RCC 7860 (cell line): ENCODE measurements at places on chromosomes 12 and 14.

DNA sequence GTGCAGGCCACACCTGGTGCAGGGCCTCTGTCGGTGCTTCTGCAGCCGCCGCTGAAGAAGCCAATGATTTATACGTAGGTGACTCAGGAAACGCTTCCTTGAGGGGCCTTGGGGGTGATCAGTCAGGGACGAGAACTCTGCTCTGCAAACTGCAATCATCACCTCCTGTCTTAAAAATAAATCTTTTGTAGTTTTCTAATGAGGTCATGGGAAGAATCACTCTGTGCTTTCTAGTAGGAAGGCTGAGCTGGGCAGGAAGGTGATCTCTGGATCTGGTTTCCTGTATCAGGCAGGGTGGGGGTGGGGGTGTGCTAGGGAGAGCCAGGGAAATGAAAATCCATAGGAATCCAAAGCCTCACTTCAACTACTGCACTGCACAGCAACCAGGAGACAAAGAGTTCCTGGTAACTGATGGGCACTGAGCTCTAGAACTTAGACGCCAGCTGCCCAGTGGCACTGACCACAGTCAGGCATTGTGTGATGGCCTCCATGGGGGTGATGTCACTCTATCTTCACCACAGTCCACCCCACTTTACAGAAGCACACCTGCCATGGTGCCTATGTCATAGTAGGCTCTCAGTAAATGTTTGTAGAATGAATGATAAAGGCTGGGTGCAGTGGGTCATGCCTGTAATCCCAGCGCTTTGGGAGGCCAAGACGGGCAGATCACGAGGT lies 292.4 kb upstream of the PWP1 start:
- DNase-seq = peak; percentile 48

- no peak for DNase-seq
These were observed 64.8 kb downstream of the CACNA1C start for GRCh38 chr12:2117541-2117940.

- DNase-seq = no peak
These were observed 304.8 kb downstream of the PCNX1 start for GRCh38 chr14:71212093-71212492.

DNA sequence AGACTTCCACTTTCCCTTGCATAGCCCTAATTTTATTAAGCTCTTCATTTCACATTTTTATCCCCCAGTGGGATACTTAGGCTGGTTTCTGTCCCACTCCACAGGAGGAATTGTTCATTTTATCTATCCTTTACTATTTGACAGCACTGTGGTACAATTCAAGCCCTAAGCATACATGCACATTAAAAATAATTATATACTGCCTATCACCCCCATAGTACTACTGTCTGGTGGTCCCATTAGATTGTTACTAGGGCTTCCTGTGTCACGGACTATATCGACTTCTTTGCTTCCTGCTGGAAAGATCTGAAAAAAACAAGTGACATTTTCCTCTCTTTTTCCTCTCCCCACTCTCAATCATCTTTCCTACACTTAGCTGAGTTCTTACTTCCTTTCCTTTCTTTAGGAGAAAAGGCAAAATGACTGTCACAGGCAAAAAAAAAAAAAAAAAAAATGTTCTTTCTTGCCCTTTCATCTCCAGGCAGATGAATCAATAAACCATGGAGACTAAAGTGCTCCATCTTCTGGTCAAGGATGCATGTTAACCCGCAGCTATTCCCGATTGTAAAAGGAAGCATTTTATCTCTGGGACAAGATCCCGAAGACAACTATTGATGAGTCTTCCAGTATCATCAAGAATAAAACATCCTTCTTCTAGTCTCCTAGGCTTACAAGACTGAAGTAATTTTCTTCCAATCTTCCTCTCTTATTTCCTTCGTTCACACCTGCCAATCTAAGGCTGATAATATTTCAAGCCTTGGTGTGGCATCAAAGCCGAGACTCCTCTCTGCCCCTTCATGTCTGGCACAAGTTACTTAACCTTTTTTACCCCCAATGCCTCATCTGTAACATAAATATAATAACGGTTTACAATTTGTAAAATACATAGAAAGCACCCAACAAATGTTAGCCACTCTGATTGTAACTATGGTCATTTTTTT lies 94.4 kb upstream of the PLEKHG7 start:
- peak; percentile 44 for DNase-seq

GRCh38 chr12:53098354-53098981 lies 1.0 kb downstream of the IGFBP6 start:
- DNase-seq = peak; percentile 54

- DNase-seq = no peak
These were observed 182.8 kb downstream of the TSPAN9 start for GRCh38 chr12:3259973-3260372.

DNA sequence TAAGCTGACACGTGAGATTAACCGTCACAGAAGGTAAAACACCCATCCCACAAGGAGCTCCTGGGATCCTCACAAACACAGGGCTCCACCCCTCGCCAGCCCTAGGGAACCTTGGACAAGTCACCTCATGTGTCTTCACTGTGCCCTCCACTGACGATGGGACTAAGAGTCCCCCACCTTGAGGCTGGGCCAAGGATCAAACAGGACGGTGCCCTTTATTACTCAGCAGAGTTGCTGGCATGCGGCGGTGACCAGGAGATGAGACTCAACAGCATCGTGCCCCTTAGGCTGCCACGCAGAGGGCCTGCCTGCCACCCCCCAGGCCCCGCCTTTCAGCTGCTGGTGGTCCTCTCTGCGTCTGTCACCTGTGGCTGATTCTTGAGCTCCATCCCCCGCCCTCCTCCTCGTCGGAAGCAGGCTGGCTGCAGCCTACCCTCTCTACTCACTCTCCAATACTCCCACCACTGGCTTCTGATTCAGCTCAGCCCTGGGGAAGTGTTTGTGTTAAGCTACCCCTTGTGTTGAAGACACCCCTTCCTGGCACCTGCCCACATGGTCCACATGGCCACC lies 105.2 kb downstream of the DICER1 start:
- no peak for DNase-seq

GRCh38 chr12:125528281-125528680 lies 463.0 kb downstream of the AACS start:
- DNase-seq = no peak

- no peak for DNase-seq
These were observed 115.0 kb downstream of the AKAP6 start for GRCh38 chr14:32443890-32444661.
